ENCODE measurements at places on chromosomes 7 and 10. TPM values are rescaled to one million over a fixed set of nuclear protein-coding genes. Genes with fewer than 3 reads are reported as not detected.

- no peaks in the 10 kb centered on the region for H3K27me3 ChIP-seq
- no peak overlapping the region for H3K4me3 ChIP-seq
- no peak overlapping the region for H3K27ac ChIP-seq
- H3K36me3 ChIP-seq: no peaks in the 10 kb centered on the region
- DNase-seq: no peak
Observed at GRCh38 chr10:126702181-126702580, 31.7 kb upstream of the C10orf90 start.

- no peaks in the 10 kb centered on the region for H3K36me3 ChIP-seq
- H3K4me3 ChIP-seq: no peak within 1 kb of the TSS
- H3K27ac ChIP-seq: no peak within 1 kb of the TSS
Observed at GRCh38 chr7:100949227-100949932, at the start of gene MUC3A. Gene MUC3A, plus strand, starts transcription at chr7:100949534. Its CDS starts 91 bp downstream, at chr7:100949625.

GRCh38 chr10:92929896-92930295 is 81.6 kb downstream of the EXOC6 start:
- H3K4me1 ChIP-seq: no peaks in the 10 kb centered on the region
- no peaks in the 10 kb centered on the region for H3K27me3 ChIP-seq
- no peak overlapping the region for H3K4me3 ChIP-seq
- DNase-seq: no peak

DNA sequence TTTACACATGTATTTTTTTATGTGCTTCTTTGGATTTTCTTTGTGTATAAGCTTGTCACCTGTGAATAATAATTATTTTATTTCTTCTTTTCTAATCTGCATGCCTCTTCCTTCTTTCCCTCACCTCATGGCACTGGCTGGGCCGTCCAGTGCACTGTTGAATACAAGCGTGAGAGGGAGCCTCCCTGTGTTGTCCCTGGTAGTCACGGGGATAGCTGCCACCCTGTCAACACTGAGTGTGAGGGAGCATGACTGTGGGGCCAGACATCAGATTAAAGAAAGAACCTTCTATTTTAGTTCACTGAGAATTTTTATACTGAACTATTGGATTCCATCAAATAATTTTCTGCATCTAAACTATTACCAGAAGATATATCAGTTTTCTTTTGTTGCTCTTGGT is 187.9 kb downstream of the CDC14C start:
- no peak overlapping the region for H3K4me3 ChIP-seq
- H3K36me3 ChIP-seq: no peaks in the 10 kb centered on the region
- no peak for DNase-seq
- no peaks in the 10 kb centered on the region for H3K4me1 ChIP-seq
- H3K27me3 ChIP-seq: no peaks in the 10 kb centered on the region

The AKR1D1 gene
- not detected for total RNA-seq

All from activated naive CD8-positive, alpha-beta T cell treated with anti-CD3 and anti-CD28 coated beads, Interleukin-2, amount 10 ng/mL, durations not matched to agents 7 days and 5 days (primary cell).